ENCODE measurements at places on chromosomes 5 and 9.

GRCh38 chr5:100590867-100591266 is 55.7 kb downstream of the FAM174A start:
- no peaks in the 10 kb centered on the region for H3K36me3 ChIP-seq
- peaks cover 3% of the 10 kb centered on the region for H3K4me1 ChIP-seq
- H3K27ac ChIP-seq: no peak overlapping the region
- H3K4me3 ChIP-seq: no peak overlapping the region
- no peak for DNase-seq
- no peaks in the 10 kb centered on the region for H3K27me3 ChIP-seq

DNA sequence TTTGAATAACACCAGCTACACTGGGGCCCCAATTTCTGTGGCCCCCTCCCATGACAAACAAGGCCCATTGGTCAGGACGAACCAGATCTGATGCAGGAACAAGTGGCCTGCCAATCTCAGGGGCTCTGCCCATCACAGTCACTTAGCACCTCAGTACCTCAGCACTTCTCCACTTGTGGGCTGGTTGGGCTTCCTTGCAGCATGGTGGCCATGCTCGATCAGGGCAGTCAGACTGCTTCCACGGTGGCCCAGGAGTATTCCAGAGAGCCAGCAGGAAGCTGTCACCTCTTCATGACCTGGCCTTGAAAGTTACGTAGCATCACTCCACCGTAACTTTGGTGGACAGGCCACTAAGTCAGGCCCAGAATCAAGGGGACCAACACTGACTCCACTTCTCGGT is 206.5 kb downstream of the AUH start:
- no peak for DNase-seq
- no peaks in the 10 kb centered on the region for H3K27me3 ChIP-seq
- H3K4me1 ChIP-seq: peaks cover 15% of the 10 kb centered on the region
- H3K36me3 ChIP-seq: no peaks in the 10 kb centered on the region
- no peak overlapping the region for H3K27ac ChIP-seq
- no peak overlapping the region for H3K4me3 ChIP-seq

- H3K27ac ChIP-seq: no peak overlapping the region
- H3K36me3 ChIP-seq: no peaks in the 10 kb centered on the region
- DNase-seq: no peak
- H3K4me1 ChIP-seq: peaks cover 2% of the 10 kb centered on the region
- peaks cover 46% of the 10 kb centered on the region for H3K27me3 ChIP-seq
- no peak overlapping the region for H3K4me3 ChIP-seq
Measured at GRCh38 chr5:135574493-135574892, 4.3 kb downstream of the CXCL14 start.

GRCh38 chr5:105195765-105196164 is 1633.2 kb upstream of the NUDT12 start:
- no peaks in the 10 kb centered on the region for H3K27me3 ChIP-seq
- no peak overlapping the region for H3K4me3 ChIP-seq

DNA sequence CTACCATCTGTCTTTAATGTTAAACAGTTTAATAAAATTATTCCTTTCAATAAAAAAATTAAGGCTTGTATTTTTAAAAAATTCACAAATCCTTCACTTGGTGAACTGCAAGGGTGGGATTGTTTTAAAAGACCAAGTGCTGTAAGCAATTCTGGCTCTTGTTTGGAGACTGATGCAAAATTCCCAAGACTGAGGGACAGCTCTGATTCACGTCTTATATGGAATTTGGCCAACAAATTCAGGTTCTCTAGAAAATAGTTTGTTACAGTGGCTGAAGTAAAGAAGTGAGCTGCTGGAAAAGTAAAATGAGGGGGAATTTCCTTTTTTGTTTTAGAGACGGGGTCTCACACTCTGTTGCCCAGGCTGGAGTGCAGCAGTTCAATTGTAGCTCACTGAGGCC is 58.3 kb downstream of the PRELID2 start:
- no peak overlapping the region for H3K4me3 ChIP-seq
- no peak for DNase-seq
- no peaks in the 10 kb centered on the region for H3K36me3 ChIP-seq
- no peaks in the 10 kb centered on the region for H3K27me3 ChIP-seq

GRCh38 chr5:82384034-82384750 is 106.0 kb upstream of the RPS23 start:
- DNase-seq: no peak
- H3K36me3 ChIP-seq: no peaks in the 10 kb centered on the region
- peaks cover 6% of the 10 kb centered on the region for H3K4me1 ChIP-seq
- no peak overlapping the region for H3K4me3 ChIP-seq
- no peak overlapping the region for H3K27ac ChIP-seq

DNA sequence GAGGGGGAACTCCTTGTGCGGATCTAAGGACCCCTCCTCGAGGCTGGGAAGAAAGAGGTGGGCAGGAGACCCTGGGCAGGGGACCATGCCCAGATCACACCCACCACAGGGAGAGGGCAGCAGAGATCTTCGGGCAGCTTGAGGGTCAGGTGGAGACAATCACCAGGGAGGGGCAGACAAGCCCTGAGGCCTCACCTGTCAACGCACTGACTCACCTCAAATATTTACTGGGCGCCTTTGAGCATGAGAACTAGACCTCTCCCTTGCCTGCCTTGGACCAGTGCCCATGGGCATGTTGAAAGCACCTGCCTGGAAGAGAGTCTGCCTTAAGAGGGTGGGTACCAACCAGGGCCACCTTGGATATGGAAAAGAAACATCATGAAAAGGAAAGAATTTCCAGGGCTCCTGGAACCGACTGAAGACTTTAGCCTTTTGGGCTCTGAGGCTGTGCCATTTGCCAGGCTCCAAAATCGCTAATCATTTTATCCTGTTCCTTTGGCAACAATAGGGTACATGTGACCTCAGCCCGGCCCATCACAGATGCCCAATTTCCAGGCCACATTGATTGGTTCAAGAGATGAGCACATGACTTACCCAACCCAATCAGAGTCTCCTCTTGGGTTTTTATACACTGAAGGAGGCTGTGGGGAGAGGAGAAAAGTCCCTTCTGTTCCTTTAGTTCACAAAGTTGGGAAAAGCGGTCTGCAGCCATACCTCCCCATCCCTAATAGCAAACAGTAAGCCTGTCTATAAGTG is 10.4 kb upstream of the SPINK4 start:
- DNase-seq: no peak
- H3K4me1 ChIP-seq: peaks cover 10% of the 10 kb centered on the region
- peaks cover 12% of the 10 kb centered on the region for H3K27me3 ChIP-seq
- H3K4me3 ChIP-seq: no peak overlapping the region
- no peaks in the 10 kb centered on the region for H3K36me3 ChIP-seq

GRCh38 chr5:117431091-117431490 is 856.5 kb upstream of the SEMA6A start:
- H3K4me1 ChIP-seq: no peaks in the 10 kb centered on the region
- H3K27me3 ChIP-seq: no peaks in the 10 kb centered on the region
- H3K36me3 ChIP-seq: no peaks in the 10 kb centered on the region
- no peak overlapping the region for H3K4me3 ChIP-seq
- no peak overlapping the region for H3K27ac ChIP-seq
- no peak for DNase-seq

GRCh38 chr5:132322266-132322665 is 28.1 kb downstream of the SLC22A4 start:
- H3K27me3 ChIP-seq: no peaks in the 10 kb centered on the region
- H3K36me3 ChIP-seq: peaks cover 2% of the 10 kb centered on the region
- H3K4me3 ChIP-seq: no peak overlapping the region
- H3K4me1 ChIP-seq: peaks cover 2% of the 10 kb centered on the region

GRCh38 chr5:142827934-142828576 is 57.9 kb downstream of the ARHGAP26 start:
- H3K27me3 ChIP-seq: no peaks in the 10 kb centered on the region
- peaks cover 3% of the 10 kb centered on the region for H3K36me3 ChIP-seq
- no peak overlapping the region for H3K4me3 ChIP-seq
- H3K27ac ChIP-seq: no peak overlapping the region

DNA sequence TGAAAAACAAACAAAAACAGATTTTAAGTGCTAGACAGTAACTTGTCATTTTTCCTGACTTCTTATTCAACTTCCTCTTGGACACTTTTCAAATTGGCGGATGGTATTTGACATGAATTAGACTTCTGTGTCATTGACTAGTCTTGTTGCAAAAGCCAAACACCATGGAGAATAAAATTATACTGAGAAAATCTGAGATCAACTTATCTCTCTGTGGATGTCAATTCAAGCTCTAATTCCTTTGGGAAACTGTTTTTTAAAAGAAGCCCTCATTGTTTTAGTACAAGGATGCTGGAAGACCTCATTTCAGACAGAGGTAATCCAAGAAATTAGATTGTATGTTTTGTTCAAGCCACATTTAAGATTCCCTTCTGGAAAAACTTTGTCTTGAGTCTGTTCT is 831.0 kb downstream of the SEMA5A start:
- no peaks in the 10 kb centered on the region for H3K27me3 ChIP-seq
- H3K27ac ChIP-seq: no peak overlapping the region
- no peak for DNase-seq
- no peak overlapping the region for H3K4me3 ChIP-seq

DNA sequence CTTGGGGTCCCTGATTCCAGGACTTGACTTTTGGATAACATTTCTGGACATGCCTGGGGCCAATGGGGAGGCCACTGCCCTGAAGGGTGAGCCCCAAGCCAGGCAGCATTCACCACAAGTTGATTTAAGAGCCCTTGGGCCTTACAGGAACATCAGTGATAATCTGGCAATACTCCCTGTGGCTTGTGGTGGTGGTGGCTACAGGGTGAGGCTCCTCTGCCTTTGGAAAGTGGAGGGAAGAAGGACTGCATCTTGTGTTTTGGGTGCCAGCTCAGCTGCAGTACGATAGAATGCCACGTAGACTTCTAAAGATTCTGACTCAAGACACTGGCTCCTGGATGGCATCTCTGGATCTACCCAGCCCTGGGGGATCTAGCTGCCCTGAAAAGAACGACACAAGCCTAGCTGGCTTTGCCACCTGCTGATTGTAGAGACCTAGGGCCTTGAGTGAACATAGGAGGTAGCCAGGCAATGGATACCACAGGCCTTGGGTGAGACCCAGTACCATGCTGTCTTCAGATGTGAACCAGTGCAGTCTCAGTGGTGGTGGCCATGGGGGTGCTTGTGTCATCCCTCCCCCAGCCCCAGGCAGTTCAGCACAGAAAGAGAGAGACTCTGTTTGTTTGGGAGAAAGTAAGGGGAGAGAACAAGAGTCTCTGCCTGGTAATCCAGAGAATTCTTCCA is 79.0 kb upstream of the DAP start:
- peaks cover 19% of the 10 kb centered on the region for H3K27me3 ChIP-seq
- no peaks in the 10 kb centered on the region for H3K4me1 ChIP-seq
- H3K27ac ChIP-seq: no peak overlapping the region
- DNase-seq: no peak

GRCh38 chr9:98773721-98774120 is 22.6 kb downstream of the ANKS6 start:
- H3K27ac ChIP-seq: peak overlapping the region; percentile 9
- DNase-seq: no peak
- peaks cover 13% of the 10 kb centered on the region for H3K36me3 ChIP-seq
- no peaks in the 10 kb centered on the region for H3K27me3 ChIP-seq
- peaks cover 2% of the 10 kb centered on the region for H3K4me1 ChIP-seq

DNA sequence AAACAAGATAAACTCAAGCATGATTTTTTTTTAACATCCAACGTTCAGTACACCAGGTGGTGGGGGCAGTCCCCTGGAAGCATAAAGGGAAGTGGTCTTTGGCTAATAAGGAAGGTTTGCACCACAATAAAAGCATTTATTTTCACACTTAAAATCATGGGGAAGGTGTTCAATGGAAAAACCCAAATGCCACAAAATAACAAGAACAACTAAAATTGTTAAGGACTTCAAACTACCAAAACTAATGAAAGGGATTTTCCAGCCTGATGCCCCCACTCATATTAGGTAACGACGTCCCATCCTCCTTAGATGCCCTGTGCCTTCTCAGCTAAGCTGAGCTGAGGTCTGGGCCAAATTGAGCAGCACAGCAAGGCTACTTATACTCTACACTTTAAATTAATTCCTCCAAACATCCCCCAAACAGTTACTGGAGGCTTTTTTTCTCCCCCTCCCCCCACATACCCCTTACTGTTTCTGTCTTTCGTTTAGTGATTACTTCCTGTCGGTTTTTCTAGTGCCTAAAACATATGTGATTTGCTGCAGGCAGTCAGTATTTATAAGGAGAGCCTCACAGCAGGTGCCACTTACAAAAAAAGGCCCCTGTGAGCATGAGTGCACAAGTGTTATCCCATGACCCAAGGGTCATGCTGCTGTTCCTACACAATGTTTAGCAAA is 259.7 kb upstream of the ZNF608 start:
- no peaks in the 10 kb centered on the region for H3K27me3 ChIP-seq
- peaks cover 2% of the 10 kb centered on the region for H3K36me3 ChIP-seq
- no peak for DNase-seq
- H3K4me1 ChIP-seq: no peaks in the 10 kb centered on the region
- no peak overlapping the region for H3K4me3 ChIP-seq

GRCh38 chr5:36369219-36369690 is 67.6 kb upstream of the RANBP3L start:
- H3K4me3 ChIP-seq: no peak overlapping the region
- H3K4me1 ChIP-seq: peaks cover 3% of the 10 kb centered on the region
- H3K27me3 ChIP-seq: peaks cover 17% of the 10 kb centered on the region
- H3K36me3 ChIP-seq: no peaks in the 10 kb centered on the region

GRCh38 chr9:137749511-137749910 is 128.1 kb upstream of the CACNA1B start:
- no peak for DNase-seq
- H3K27ac ChIP-seq: no peak overlapping the region
- H3K4me1 ChIP-seq: peaks cover 28% of the 10 kb centered on the region
- H3K4me3 ChIP-seq: no peak overlapping the region

- H3K27ac ChIP-seq: no peak overlapping the region
- no peaks in the 10 kb centered on the region for H3K4me1 ChIP-seq
- DNase-seq: no peak
- no peaks in the 10 kb centered on the region for H3K36me3 ChIP-seq
Measured at GRCh38 chr9:69857131-69857530, 36.5 kb downstream of the CFAP95 start.

DNA sequence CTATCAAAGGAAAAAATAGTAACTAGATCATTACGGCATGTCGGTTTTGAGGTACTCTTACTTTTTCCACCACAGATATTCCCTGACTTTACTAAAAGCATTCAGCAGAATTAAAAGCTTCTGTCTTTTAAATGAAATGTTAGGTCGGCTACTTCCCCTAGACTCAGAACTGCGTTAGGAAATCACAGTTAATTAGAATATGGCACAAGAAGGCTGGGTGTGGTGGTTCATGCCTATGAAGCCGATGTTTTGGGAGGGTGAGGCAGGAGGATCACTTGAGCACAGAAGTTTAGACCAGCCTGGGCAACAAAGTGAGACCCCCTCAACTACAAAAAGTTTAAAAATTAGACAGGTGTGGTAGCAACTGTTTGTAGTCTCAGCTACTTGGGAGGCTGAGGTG is 24.4 kb downstream of the CEMIP2 start:
- H3K27me3 ChIP-seq: no peaks in the 10 kb centered on the region
- no peak overlapping the region for H3K4me3 ChIP-seq
- H3K4me1 ChIP-seq: peaks cover 22% of the 10 kb centered on the region
- H3K27ac ChIP-seq: no peak overlapping the region
